CD4-positive, alpha-beta memory T cell (primary cell): ENCODE measurements at places on chromosomes 1 and 21. TPM values are rescaled to one million over a fixed set of nuclear protein-coding genes. Genes with fewer than 3 reads are reported as not detected.

DNA sequence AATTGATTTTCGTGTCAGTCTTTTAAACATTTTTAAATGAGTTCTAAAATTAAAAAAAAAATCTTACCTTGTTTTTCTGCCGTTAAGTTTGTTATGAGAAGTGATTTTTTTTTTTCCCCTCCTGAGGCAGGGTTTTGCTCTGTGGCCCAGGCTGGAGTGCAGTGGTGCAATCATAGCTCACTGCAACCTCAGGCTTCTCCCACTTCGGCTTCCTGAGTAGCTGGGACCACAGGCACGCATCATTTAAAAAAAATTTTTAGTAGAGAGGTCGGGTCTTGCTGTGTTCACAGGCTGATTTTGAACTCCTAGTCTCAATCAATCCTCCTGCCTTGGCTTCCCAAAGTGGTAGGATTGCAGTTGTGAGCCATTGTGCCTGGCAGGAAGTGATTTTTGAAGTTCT lies 41.1 kb downstream of the MTR start:
- DNase-seq = no peak

Gene SERTAD4
- not detected for total RNA-seq

GRCh38 chr1:174956086-174956485 lies 43.7 kb upstream of the CACYBP start:
- no peak for DNase-seq

Gene GCSAML
- total RNA-seq = not detected

DNA sequence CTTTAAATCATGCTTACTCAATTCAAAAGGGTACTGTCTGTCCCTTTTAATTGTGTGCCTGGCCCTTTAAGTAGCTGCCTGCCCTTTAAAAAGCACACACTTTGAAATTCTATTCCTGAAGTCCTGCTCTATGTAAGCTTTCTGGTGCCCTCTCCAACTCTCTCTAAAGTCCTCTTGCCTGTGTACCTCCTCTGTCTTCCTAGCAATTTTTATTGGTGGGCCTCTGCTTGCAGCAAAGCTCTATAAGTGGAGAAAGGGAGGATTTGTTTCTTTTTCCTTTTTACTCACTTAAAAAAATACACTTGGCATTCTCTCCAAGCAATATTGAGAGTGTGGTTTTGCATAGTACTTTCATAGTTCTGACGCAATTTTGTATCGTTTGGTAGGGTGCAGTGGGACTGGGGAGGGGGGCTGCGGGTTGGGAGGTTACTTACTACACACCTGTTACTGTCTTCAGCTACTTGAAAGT lies 135.4 kb downstream of the LMO4 start:
- DNase-seq = no peak

- DNase-seq = no peak
Measured at GRCh38 chr1:16250524-16251251, 13.7 kb upstream of the CPLANE2 start.

GRCh38 chr1:226424221-226425003 lies 16.5 kb upstream of the PARP1 start:
- DNase-seq = peak; percentile 13

DNA sequence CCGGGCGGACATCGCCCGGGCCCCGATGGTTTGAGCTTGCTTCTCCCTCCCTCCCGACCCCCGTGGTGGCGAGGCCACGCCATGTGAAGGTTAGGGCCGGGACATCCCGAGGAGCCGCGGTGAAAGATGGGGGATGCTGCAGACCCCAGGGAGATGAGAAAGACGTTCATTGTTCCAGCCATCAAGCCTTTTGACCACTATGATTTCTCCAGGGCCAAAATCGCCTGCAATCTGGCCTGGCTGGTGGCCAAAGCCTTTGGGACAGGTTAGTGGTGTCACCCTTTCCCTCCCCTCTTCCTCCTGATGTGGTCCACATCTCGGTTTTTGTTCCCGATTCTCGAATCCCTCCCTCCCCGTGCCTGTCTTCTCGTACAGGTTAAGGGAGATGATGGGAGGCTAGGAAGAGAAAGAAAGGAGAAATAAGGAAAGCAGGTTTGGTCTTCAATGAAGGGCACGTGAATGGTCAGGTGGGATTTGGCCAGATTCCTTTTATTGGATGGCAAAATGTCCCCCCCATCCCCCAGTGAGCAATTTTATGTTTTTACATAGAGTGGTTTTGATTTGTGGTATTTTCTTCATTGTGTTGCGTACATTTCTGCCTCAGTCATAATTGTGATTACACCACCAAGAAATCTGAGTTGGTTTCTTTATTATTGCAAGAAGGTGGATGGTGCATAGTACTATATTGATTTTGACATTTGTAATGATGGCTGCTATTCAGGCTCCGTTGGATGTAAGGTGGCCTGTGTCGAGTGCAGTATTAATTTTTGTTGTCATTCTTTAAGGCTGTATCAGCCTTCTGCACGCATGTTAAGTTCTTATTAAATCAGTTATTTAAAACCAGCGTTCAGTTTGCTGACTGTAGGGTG lies 1.2 kb downstream of the CAMSAP2 start:
- no peak for DNase-seq

DNA sequence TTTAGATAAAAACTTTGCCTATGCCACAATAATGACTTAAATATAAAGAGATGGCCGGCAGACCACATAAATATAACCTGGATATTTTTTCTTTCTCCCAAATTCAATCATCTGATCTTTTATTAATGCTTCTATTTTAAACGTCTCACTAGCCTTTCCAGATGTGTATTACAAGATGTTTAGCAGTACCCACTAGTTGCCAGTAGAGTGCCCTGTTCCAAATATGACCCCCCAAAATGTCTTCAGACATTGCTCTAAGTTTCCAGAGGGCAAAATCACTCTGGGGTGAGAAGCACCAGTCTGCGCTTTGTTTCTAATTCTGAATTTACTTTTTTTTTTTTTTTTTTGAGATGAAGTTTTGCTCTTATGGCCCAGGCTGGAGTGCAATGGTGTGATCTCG lies 268.1 kb downstream of the GRIK1 start:
- no peak for DNase-seq

- DNase-seq = no peak
Measured at GRCh38 chr1:39384305-39384704, 107.1 kb upstream of the BMP8A start.

DNA sequence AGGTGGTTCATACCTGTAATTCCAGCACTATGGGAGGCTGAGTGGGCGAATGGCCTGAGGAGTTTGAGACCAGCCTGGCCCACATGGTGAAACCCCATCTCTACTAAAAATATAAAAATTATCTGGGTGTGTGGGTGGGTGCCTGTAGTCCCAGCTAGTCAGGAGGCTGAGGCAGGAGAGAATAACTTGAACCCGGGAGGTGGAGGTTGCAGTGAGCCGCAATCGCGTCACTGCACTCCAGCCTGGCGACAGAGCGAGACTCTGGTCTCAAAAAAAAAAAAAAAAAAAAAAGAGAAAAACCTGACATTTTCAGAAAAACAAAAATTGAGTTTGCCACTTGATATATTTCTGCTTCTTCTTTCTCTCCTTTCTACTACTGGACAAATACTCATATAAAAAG lies 24.3 kb downstream of the CA6 start:
- DNase-seq = no peak

GRCh38 chr1:155199792-155200191 lies 7.9 kb downstream of the THBS3 start:
- DNase-seq = no peak

- no peak for DNase-seq
Measured at GRCh38 chr1:176220100-176220689, 13.1 kb upstream of the COP1 start.

Gene KANK4
- total RNA-seq = not detected

- DNase-seq = no peak
Measured at GRCh38 chr1:182676274-182676673, 8.1 kb downstream of the RGS8 start.

Gene KCNJ9
- not detected for total RNA-seq

Gene PTGFRN
- total RNA-seq = 0.44 TPM

Gene TNFRSF8
- total RNA-seq = not detected

- no peak for DNase-seq
Measured at GRCh38 chr1:33586106-33586505, 113.7 kb downstream of the ZSCAN20 start.

Gene E2F2
- 1.1 TPM for total RNA-seq

Gene SPRR2E
- not detected for total RNA-seq

- DNase-seq = peak; percentile 55
Measured at GRCh38 chr1:234925440-234926263, 203.0 kb downstream of the TOMM20 start.

- no peak for DNase-seq
Measured at GRCh38 chr1:89260566-89261255, 11.9 kb downstream of the GBP5 start.

- DNase-seq = no peak
Measured at GRCh38 chr1:21239221-21239620, 51.0 kb downstream of the ECE1 start.

DNA sequence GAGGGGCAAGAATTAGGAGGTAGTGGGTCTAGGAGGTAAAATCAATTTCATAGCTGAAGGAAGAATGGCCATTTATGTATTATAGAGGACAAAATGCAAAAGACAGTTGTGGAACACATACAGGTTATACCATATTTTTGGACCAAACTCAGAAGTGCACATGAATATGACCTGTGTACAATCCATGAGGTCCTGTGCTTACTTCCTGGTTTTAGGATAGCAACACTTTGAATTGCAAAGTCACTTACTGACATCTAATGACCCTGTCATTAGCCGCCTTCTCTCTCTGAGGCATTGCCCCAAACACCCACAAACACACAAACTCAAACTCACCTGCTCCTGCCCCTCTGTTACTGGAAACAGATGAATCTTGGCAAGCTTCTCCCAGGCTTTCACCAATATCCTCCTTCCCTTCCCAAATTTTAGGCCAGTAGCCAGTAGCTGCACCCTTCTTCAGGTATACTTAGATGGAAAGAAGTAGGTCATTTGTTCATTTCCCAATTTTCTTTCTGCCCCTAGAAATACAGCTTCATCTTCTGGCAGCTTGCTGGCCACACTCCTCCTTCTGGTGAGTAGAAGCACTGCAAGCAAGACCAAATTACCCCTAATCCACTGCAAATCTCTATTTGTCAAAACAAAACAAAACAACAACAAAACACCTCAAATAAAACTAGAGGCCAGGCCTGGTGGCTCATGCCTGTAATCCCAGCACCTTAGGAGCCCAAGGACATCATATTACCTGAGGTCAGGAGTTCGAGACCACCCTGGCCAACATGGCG lies 13.7 kb upstream of the RPL5 start:
- DNase-seq = no peak

Gene CDK11B
- total RNA-seq = 44.2 TPM

DNA sequence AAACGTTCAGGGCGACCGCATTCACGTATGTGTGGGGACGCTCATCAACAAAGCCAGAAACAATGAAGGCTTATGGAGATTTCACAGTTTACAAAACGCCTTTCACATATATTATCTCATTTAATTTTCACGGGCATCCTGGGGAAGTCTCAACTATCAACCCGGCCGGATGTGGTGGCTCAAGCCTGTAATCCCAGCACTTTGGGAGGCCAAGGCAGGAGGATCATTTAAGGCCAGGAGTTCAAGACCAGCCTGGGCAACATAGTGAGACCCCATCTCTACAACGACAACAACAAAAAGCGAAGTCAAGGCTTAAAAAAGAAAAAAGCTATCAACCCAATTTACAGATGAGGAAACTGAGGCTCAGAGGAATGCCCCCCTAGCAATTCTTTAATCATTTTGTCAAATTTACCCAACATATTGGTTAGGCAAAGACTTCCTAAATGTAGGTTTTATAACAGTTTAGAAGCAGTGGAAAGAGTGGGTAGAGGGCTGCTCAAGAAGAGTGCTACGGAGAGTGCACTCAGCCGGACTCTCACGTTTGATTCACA lies 28.3 kb downstream of the SLC66A1 start:
- DNase-seq = no peak

GRCh38 chr1:71843012-71843411 lies 439.3 kb downstream of the NEGR1 start:
- no peak for DNase-seq

GRCh38 chr21:15455819-15456462 lies 273.8 kb upstream of the USP25 start:
- DNase-seq = no peak

GRCh38 chr21:43362915-43363314 lies 64.0 kb downstream of the SIK1 start:
- peak; percentile 52 for DNase-seq

Gene PRAMEF4
- total RNA-seq = not detected

DNA sequence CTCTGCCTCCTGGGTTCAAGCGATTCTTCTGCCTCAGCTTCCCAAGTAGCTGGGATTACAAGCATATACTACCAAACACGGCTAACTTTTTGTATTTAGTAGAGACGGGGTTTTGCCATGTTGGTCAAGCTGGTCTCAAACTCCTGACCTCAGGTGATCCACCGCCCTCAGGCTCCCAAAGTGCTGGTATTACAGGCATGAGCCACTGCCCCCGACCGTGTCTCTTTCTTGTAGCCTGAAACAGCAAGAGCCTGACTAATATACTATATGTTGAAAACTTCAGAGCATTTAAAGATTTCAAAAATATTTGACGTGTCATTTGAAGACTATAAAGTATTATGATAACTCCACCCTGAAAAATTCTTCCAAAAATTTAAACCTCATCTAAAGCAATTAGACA lies 71.7 kb upstream of the ZNF648 start:
- DNase-seq = no peak

GRCh38 chr1:154129391-154129970 lies 25.4 kb downstream of the NUP210L start:
- DNase-seq = no peak

Gene CD1B
- total RNA-seq = not detected

DNA sequence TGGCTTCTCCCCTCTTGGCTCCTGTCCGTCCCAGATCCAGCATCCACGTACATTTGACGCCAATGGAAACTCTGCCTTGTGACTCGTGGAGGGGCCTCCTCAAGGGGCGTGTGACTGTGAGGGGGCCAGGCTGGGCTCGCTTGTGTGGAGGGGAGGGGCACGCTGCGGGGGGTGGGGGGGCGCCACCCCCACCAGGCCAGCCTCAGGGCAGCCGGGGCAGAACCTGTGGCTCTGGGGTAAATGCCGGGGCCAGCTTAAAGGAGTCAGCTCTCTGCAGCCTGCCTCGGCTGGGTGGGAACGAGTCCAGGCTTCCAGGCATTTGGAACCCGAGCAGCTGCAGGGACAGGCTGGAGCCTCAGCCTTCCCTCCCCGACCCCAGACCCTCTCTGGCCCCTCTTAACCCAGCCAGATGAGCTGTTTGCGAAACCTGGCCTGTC lies 94.1 kb downstream of the SIK1 start:
- peak; percentile 36 for DNase-seq
